GM23338 (cell line): ENCODE measurements at places on chromosomes 2 and 18.

DNA sequence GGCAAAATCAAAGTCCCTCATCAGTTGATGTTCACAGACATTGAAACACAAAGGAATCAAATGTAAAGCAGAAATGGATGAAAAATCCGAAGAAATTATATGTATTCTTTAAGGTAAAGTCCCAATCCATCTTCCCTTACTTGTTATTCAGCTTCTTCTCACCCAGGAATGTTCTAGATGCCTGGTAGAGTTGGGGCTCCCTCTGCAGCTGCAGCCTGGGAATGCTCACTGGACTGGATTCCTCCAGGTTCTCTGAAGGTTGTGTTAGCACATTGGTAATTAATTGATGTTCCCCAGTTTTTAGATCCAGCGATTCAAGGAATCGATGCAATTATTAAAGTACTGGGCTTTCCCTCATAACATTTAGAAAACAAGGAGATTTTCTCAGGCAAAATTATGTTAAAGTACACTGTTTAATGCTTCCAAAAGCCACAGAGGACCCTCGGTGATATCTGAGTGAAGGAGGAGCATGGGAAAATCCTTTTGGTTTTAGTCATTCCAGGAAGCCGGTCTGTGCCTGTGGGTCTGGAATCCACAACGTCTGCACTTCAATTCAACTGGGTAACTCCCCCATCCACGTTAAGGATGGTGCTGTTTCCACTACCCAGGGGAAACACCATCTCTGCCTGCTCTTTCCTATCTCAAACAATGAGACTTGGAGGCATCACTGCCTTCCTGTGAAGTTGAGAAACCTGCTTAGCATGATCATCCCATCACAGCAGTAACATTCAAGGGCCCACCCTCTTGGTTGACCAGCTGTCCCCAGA lies 22.0 kb downstream of the NTSR2 start:
- no peaks in the 10 kb centered on the region for H3K27me3 ChIP-seq
- H3K4me1 ChIP-seq = no peaks in the 10 kb centered on the region
- no peak overlapping the region for H3K27ac ChIP-seq
- DNase-seq = peak; percentile 47
- no peaks in the 10 kb centered on the region for H3K36me3 ChIP-seq
- no peak overlapping the region for H3K4me3 ChIP-seq

GRCh38 chr2:128421286-128421685 lies 102.6 kb upstream of the HS6ST1 start:
- H3K27ac ChIP-seq = no peak overlapping the region
- H3K4me1 ChIP-seq = peaks cover 3% of the 10 kb centered on the region; the same call in 1 of the 2 replicates
- no peak for DNase-seq
- no peak overlapping the region for H3K4me3 ChIP-seq
- H3K36me3 ChIP-seq = no peaks in the 10 kb centered on the region

DNA sequence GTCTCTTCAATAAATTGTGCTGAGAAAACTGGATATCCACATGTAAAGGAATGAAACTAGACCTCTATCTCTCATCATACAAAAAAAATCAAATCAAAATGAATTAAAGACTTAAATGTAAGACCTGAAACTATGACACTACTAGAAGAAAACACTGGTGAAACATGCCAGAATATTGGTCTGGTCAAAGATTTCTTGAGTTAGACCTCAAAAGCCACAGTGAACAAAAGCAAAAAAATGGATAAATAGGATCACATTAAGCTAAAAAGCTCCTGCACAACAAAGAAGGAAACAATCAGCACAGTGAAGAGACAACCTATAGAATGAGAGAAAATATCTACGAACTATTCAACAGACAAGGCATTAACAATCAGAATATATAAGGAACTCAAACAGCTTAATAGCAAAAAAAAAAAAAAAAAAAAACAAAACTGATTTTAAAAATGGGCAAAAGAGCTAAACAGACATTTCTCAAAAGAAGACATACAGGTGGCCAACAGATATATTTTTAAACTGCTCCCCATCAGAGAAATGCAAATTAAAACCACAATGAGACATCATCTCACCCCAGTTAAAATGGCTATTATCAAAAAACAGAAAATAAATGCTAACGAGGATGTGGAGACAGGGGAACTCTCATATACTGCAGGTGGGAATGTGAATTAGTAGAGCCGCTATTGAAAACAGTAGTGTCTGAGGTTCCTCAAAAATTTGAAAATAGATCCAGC lies 66.3 kb downstream of the NCKAP1 start:
- H3K4me1 ChIP-seq = no peaks in the 10 kb centered on the region
- no peak overlapping the region for H3K27ac ChIP-seq
- H3K27me3 ChIP-seq = no peaks in the 10 kb centered on the region

- H3K36me3 ChIP-seq = no peaks in the 10 kb centered on the region
- H3K27me3 ChIP-seq = no peaks in the 10 kb centered on the region
- no peak overlapping the region for H3K27ac ChIP-seq
- no peak overlapping the region for H3K4me3 ChIP-seq
- peak; percentile 54 for DNase-seq
Observed at GRCh38 chr2:12950957-12951656, 234.4 kb downstream of the TRIB2 start.

- DNase-seq = peak; percentile 72
- H3K4me1 ChIP-seq = peaks cover 7% of the 10 kb centered on the region
- H3K27ac ChIP-seq = peak overlapping the region; percentile 67; the same call in 1 of the 2 replicates
- H3K4me3 ChIP-seq = no peak overlapping the region
- no peaks in the 10 kb centered on the region for H3K27me3 ChIP-seq
- H3K36me3 ChIP-seq = no peaks in the 10 kb centered on the region
Observed at GRCh38 chr2:208906330-208906729, 499.7 kb downstream of the PTH2R start.

DNA sequence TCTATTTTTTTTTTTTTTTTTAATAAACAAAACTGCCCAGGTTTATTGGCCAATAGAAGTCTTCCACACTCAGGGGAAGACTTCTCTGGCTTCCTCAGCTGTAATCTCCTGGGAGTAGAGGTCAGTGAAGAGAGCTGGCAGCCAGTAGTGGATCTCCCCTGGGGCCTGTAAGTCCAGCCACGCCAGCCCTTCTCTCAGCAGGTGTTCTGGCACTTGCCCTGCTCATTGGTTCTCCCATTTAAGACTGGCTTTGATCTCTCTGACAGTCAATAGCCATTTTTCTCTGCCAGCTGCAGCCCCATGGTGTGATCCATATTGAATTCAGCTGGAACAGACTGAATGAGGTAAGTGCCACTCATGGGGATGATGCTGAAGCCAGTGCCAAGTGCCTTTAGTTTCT lies 170.6 kb upstream of the SPHKAP start:
- no peaks in the 10 kb centered on the region for H3K36me3 ChIP-seq
- no peaks in the 10 kb centered on the region for H3K27me3 ChIP-seq
- DNase-seq = no peak

- no peak for DNase-seq
- H3K27me3 ChIP-seq = peaks cover 10% of the 10 kb centered on the region
- no peak overlapping the region for H3K4me3 ChIP-seq
- H3K4me1 ChIP-seq = no peaks in the 10 kb centered on the region
Observed at GRCh38 chr2:28400419-28400818, 7.8 kb downstream of the FOSL2 start.

DNA sequence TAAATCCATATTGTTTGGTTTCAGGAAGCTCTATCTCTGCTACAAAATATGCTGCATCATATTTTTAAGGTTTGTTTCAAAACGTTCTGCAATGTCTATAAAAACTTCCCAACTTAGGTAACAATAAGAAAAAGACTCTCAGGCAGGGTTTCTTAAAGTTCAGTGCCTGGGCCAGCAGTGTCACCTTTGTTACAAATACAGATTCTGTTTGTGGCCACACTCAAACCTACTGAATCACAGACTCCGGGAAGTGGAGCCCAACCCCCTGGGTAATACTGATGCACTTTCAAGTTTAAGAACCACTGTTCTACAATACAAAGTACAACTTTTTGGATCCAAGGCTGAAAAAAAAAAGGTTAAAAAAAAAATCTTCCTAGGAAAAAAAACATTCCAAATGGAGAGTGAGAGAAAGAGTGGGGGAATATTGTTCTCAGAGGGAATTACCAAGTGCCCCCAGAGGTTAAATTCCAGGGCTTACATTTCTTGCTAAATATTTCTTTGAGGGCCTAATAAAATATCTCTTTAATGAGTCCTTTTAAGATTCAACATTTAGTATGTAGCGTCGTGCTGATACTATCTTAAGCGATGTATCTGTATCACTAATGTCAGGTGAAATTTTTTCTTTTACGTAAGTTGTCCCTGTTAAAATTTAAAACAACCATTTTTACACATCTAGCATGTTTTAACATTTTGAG lies 476.7 kb downstream of the TXNL1 start:
- DNase-seq = no peak
- no peaks in the 10 kb centered on the region for H3K4me1 ChIP-seq
- H3K36me3 ChIP-seq = no peaks in the 10 kb centered on the region

DNA sequence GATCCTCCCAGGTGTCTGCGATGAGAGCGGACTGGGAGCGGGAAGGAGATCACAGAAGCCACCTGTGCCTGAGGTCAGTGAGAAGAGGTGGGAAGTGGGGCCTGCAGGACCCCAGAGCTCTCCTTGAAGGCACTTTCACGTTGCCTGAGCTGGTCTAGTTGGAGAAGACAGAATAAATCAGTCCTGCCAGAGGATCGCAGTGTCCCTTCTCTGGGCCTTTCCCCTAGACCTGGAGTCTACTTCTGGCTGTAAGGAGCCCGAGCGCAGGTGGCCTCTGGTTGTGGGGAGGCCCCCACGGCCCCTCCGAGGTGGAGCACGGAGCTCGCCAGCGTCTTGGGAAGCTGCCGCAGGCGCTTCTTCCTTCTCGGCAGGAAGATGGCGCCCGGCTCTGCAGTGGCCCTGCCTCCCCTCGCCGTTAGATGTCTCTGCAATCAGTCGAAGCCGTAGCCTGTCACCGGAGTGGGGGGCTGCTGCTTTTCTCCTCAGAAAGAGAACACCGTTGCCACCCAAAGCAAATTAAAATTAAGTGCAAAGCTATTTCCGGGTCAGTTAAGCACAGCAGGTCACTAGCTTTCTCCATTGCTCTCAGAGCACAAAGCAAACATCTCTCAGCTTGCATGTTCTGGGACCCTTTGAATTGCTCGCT lies 212.0 kb upstream of the MYT1L start:
- H3K36me3 ChIP-seq = no peaks in the 10 kb centered on the region; the same call in 1 of the 2 replicates
- H3K27me3 ChIP-seq = no peaks in the 10 kb centered on the region

DNA sequence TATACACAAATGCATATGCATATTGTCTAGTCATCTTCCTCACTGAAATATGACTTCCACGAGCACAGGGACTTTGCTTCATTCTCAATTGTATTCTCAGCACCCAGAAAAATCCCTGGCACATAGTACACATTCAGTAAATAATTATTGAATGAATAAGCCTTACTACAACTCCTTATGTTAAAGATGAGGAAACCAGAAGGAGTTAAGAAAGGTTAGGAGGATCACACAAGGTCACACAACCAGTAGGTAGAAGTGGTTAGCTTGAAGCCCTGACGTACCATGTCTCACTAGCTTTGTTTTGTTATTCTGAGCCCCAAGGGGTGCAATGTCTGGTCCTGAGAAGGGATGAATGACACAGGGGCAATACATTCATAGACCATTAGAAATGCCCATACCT lies 220.9 kb upstream of the PID1 start:
- no peak overlapping the region for H3K4me3 ChIP-seq
- DNase-seq = no peak
- H3K4me1 ChIP-seq = peaks cover 3% of the 10 kb centered on the region; the same call in 1 of the 2 replicates

- H3K27ac ChIP-seq = no peak overlapping the region
- H3K36me3 ChIP-seq = no peaks in the 10 kb centered on the region
- H3K4me1 ChIP-seq = no peaks in the 10 kb centered on the region
- DNase-seq = no peak
- H3K27me3 ChIP-seq = no peaks in the 10 kb centered on the region
Observed at GRCh38 chr2:187081461-187081860, 232.5 kb upstream of the ZSWIM2 start.

GRCh38 chr2:3039188-3040065 lies 338.2 kb downstream of the EIPR1 start:
- H3K36me3 ChIP-seq = no peaks in the 10 kb centered on the region
- no peak overlapping the region for H3K4me3 ChIP-seq
- DNase-seq = no peak
- H3K27me3 ChIP-seq = no peaks in the 10 kb centered on the region
- no peak overlapping the region for H3K27ac ChIP-seq

DNA sequence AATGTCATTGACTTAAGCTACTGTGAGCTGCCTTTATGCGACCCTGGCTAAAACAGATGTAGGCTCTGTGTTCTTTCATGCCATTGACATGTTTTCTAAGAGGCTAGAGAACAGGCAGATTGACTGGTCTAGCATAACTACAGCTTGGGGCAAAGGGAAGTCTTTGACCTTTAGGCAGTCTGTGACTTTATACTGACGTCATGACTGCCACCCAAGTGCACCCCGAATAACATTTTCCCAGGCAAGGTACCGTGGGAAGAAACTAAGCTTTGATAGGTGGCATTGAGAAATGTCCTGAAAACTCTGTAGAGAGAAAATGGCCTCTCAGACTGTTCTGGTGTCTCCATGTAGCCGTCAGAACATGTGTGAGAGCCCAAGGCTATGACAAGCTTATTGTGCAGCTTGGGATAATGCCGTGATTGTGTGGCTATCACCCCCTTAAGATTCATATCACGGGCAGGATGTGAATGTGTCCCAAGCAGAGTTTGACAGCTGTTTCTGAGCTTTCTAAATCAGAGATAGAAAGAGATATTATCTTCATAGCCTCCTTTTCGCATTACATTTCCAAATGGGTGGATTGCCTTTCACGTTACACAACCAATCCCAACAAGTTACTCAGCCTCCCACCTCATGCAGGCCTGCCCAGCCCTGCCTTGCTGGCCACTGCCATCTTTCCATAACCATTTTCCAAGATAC lies 672.2 kb upstream of the ACVR2A start:
- no peak overlapping the region for H3K4me3 ChIP-seq
- H3K4me1 ChIP-seq = 0 out of 2 replicates have a peak, but pooled peaks cover 15% of the 10 kb centered on the region
- H3K27me3 ChIP-seq = no peaks in the 10 kb centered on the region

- no peak overlapping the region for H3K27ac ChIP-seq
- DNase-seq = no peak
- H3K36me3 ChIP-seq = peaks cover 7% of the 10 kb centered on the region; the same call in 1 of the 2 replicates
- H3K4me1 ChIP-seq = no peaks in the 10 kb centered on the region
- H3K27me3 ChIP-seq = no peaks in the 10 kb centered on the region
Observed at GRCh38 chr18:6949800-6950586, 167.6 kb downstream of the LAMA1 start.

GRCh38 chr2:203662951-203663350 lies 43.5 kb upstream of the CD28 start:
- peaks cover 31% of the 10 kb centered on the region for H3K4me1 ChIP-seq
- no peak for DNase-seq
- H3K4me3 ChIP-seq = no peak overlapping the region
- H3K27me3 ChIP-seq = no peaks in the 10 kb centered on the region
- no peak overlapping the region for H3K27ac ChIP-seq

DNA sequence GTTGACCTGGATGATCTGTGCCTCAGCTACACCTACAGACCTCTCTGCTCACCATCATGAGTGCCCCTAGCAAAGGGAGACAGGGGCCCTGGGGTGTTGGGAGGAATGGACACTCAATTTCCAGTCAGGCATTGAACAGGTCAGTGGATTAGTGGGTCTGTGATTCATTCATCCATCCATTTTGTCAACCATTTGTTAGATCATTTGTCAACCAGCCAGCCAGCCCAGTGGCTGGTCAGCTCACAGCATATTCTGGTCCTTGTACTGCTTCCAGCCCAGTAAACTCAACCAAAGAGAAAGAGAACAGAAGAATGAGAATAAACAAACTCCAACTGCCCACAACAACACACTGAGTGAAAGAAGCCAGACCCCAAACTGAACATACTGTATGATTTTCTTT lies 4.6 kb upstream of the KLF11 start:
- H3K4me1 ChIP-seq = peaks cover 6% of the 10 kb centered on the region
- no peaks in the 10 kb centered on the region for H3K36me3 ChIP-seq
- H3K27ac ChIP-seq = no peak overlapping the region
